Frontal cortex (tissue), 4 donors: ENCODE measurements at places on chromosomes 2 and 18.

GRCh38 chr18:48607056-48607984 lies 68.5 kb downstream of the CTIF start:
- DNase-seq: no peak

GRCh38 chr2:136019306-136019705 lies 33.9 kb upstream of the DARS1 start:
- no peak for DNase-seq

GRCh38 chr2:109164739-109165221 lies 35.8 kb downstream of the SH3RF3 start:
- no peak for DNase-seq

- DNase-seq: no peak
Measured at GRCh38 chr2:95337829-95338228, 40.7 kb downstream of the KCNIP3 start.

DNA sequence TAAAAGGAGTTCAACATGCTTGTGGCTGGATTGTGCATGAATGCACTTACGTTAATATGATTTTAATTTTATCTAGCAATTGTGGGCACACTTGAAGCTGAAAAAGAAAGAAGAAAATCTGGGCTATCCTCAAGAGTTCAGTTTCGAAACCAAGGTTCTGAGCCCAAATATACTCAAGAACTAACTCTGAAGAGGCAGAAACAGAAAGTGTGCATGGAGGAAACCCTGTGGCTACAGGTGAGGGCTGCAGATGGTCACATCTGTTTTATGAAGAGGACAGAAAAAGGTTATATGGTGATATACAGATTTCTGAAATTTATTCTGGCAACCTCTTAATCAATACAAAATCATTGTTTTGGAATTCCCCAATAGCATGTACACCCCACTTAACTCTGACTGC lies 57.3 kb downstream of the ITGA6 start:
- DNase-seq: no peak

- no peak for DNase-seq
Measured at GRCh38 chr18:77897606-77898005, 648.0 kb downstream of the GALR1 start.

DNA sequence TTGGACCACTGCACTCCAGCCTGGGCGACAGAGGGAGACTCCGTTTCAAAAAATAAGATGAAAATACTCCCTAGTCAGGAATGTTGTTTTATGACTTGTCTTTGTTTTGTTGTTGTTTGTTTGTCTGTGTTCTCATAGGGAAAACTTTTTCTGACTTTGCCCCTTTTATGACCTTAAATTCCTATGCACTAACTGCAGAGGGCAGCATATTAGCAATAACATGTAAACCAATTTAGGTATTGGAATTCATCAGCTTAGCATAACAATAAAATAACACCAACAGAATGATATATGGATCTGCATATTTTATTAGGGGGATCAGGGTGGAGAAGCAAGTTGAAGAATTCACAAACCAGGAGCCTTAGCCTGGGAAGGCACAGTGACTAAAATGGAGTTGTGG lies 631.5 kb downstream of the SUCLG1 start:
- DNase-seq: no peak
